ENCODE measurements at places on chromosomes 7 and 10. TPM values are rescaled to one million over a fixed set of nuclear protein-coding genes. Genes with fewer than 3 reads are reported as not detected.

Gene PNLIPRP1
- polyA plus RNA-seq: 0.81 TPM

Gene ACTL6B
- 0.25 TPM for polyA plus RNA-seq

Gene MBL2
- polyA plus RNA-seq: not detected

Gene NPC1L1
- polyA plus RNA-seq: 0.12 TPM

Gene ARL4A
- polyA plus RNA-seq: 37.3 TPM

Gene IPMK
- polyA plus RNA-seq: 4.0 TPM

Gene TMEM273
- 6.3 TPM for polyA plus RNA-seq

Gene GPER1
- 26.0 TPM for polyA plus RNA-seq

Gene MSMB
- polyA plus RNA-seq: not detected

Gene NFE2L3
- 2.2 TPM for polyA plus RNA-seq

Gene CTAGE8
- polyA plus RNA-seq: 6.0 TPM

Gene CALN1
- polyA plus RNA-seq: not detected

Gene BHLHA15
- 14.5 TPM for polyA plus RNA-seq

Gene CFAP46
- polyA plus RNA-seq: 0.50 TPM

DNA sequence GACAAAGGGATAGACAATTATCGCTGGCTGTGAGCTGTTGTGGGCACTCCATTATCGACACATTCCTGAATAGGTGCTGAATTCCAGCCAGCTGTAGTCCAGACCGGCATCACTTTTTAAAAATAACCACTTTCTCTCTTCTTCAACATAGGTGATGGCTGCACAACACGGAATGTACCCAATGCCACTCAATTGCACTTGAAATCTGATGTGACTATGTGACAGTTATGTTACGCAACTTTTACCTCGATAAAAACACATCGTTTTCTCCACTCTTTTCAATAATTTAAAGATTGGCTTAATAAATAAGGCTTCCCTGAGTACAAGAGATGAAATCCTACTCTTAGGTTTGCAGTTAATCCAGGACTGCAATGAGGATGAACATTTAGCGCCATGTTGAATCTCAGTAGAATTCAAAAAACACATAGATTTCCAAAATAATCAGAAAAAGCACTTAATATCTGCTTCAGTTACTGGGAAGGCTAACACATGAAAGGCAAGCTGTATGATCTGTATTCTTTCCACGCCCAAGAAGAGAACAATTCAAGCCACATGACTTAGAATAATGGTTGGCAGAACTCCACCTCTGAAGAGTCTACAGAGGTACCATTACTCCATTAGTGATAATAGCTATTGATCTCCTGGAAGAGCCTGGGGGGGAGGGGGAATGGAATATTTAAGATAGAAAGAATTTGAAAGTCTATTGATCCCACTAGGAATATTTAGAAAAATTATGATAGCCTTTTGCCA is 3.6 kb downstream of the YWHAG start:
- DNase-seq: no peak

- no peak for DNase-seq
These were observed 329.2 kb upstream of the LRGUK start for GRCh38 chr7:133797818-133798520.

- no peak for DNase-seq
These were observed 315.2 kb upstream of the GHITM start for GRCh38 chr10:83824099-83824498.

DNA sequence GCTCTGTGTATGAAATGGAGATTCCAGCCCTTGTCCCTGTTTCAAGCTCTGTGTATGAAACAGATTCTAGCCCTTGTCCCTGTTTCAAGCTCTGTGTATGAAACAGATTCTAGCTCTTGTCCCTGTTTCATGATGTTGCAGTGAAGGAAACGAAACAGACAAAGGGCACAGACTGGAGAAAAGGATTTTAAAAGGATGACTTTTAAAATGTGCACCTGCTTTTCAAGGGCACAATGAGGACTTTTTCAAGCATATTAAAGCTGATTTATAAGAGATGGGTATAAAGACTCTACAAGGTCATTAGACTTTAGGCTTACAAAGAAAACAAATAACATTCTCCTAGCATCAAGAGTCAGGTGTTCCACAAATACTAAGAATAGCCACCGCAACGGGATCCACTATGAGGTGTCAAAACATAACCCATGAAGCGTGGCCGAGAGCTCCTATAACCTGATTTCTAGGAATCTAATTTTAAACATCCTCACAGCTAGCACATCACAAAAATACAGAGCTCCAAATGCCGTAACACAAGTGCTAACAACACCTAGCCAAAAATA is 29.0 kb downstream of the DIP2C start:
- DNase-seq: no peak

DNA sequence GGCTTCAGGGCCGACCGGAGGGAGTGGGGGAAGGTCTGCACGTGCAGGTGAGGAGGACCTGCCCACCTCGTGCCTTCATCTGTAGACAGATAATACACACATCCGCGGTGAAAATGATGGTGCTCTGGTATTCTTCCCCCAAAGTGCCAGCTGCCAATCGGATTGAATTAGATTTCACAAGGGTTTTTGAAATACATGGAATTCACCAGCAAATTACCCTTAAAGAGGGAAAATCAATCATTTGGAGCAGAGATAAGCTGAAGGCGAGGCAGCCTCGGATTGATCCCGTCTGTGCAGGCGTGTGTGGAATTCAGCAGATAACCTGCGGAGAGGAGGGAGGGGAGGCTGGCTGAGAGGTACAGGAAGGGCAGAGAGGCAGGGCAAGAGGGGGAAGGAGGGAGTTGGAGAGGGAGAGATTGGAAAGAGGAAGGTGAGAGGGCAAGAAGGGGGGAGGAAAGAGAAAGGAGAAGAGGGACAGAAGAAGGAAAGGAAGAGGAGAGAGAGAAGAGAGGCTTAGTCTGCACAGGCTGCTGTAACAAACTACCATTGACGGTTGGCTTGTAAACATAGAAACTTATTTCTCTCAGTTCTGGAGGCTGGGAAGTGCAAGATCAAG is 84.2 kb downstream of the C10orf105 start:
- DNase-seq: no peak

DNA sequence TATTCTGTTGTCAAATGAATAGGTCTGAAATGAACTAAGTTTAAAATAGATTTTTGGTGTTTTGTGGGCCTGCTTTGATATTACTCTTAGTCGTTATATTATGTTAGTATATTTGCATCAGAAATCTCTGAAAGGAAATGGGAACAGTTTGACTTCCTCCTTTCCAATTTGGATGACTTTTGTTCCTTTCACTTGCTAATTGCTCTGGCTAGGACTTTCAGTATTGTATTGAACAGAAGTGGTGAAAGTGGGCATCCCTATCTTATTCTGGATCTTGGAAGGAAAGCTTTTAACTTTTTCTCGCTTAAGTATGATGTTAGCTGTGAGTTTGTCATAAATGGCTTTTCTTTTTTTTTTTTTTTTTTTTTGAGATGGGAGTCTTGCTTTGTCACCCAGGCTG is 273.6 kb upstream of the DKK1 start:
- DNase-seq: no peak

- DNase-seq: no peak
These were observed 42.1 kb upstream of the EMX2 start for GRCh38 chr10:117500456-117500855.

DNA sequence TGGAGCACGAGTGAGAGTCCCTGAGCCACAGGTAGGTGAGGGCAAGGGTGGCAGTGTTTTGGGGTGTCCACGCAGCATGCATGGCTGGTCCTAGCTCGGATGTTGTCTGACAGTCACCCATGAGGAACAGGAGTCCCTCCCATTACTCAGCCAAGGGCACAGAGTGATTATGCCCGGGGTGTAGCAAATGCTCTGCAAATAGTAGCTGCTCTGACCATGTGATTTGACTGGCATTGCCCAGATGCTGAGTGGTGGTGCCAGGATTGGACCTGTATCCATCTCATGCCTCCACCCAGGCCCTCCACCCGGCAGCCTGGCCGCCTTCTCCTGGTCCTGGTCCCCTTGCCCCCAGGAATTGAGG is 150.8 kb downstream of the GRK5 start:
- DNase-seq: peak; percentile 36

GRCh38 chr7:137741443-137741842 is 105.3 kb downstream of the DGKI start:
- no peak for DNase-seq

DNA sequence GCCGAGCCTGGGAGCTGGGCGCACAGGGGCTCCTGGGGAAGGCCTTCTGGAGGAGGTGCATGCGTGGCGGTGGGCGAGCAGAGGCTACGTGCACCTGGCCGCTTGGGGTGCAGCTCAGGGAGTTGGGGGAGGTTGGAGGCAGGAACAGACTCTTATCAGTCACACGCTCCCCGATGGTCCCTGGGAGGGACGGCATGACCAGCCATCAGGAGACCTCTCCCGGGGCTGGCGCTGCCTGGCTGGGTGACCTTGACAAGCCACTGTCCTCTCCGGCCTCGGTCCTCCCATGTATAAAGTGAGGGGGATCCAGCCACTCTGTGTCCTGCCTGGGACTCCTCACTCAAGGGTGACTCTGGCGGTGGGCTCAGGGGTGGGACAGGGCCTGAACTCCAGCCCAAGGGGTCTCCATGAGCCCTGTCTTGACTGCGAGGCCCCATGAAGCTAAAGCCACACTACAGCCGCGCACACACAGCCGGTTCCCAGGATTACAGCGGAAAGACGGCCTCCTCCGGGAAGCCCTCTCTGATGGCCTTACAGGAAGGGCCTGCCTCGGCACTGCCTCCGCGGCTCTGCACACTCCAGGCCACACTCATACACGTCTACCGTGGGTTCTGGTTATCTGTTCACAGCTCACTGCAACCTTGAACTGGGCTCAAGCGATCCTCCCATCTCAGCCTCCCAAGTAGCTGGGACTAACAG is 2.3 kb downstream of the TMEM184A start:
- peak; percentile 9 for DNase-seq

- DNase-seq: no peak
These were observed 167.8 kb downstream of the USP6NL start for GRCh38 chr10:11443468-11444154.

GRCh38 chr7:5708271-5708670 is 73.2 kb downstream of the RNF216 start:
- no peak for DNase-seq

- DNase-seq: no peak
These were observed 173.9 kb upstream of the NPY start for GRCh38 chr7:24110056-24110455.

GRCh38 chr10:110643035-110643652 is 992 bp upstream of the RBM20 start:
- peak; percentile 46 for DNase-seq

- peak; percentile 16 for DNase-seq
These were observed 76.1 kb upstream of the ZEB1 start for GRCh38 chr10:31242902-31243301.

GRCh38 chr7:33601884-33602283 is 303.5 kb upstream of the BMPER start:
- DNase-seq: no peak

DNA sequence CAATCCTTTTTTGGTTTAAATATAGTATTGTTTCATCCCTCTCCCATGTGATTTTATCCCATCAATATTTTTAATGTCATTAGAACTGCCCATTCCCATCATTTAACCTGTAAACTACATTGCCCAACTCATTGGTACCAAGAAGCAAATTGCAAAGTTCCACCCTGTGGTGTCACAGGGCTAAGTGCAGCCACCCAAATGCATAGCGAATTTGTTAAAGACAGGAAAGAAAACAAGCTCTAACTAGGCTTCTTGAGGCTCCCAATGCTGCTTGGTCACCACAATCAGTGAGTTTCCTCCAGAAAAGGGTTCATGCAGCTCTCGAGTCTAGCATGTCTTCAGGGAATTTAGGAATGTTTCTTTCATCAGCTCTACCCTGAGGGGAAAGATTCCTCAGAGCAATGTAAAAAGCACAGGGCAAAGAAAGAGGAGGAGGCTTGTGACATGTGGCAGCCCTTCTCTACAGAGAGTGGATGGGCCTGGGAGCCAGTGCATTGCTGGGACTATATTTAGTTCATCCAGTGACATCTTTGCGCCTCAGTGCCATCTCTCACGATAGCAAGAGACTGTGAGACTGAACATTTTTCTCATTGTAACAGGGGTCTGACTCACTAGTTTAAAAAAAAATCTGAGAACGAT is 58.1 kb downstream of the CAV1 start:
- no peak for DNase-seq

DNA sequence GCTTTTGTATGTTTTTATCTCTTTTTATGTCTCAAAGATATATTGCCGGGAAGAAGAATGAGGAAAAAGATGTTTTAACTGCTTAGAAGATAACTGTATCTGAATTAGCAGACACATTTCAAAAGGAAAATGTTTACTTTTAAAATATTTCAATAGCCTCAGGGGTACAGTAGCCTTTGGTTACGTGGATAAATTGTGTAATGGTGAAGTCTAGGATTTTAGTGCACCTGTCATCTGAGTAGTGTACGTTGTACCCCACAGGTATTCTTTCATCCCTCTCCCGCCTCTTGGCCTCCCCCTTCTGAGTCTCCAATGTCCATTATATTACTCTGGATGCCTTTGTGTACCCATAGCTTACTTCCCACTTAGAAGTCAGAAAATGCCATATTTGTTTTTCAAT is 222.1 kb downstream of the FANK1 start:
- DNase-seq: no peak

DNA sequence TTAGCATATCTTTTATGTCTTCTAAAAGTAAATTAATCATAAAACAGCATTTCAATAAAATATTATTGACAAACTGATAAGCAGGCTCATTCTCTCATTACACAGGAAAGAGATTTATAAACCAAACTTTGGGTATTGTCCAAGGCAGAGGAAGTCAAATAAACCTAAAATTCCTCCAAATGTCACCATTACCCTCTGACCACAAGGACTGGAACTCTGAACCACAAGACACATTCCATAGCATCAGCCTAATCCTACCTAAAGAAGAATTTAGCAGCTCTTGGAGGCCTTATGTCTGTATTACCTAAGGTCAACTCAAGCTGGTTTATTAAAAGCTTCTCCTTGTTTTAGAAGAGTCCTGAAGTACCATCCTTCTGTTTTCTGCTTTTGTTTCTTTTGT is 82.4 kb upstream of the SLC13A1 start:
- DNase-seq: no peak

DNA sequence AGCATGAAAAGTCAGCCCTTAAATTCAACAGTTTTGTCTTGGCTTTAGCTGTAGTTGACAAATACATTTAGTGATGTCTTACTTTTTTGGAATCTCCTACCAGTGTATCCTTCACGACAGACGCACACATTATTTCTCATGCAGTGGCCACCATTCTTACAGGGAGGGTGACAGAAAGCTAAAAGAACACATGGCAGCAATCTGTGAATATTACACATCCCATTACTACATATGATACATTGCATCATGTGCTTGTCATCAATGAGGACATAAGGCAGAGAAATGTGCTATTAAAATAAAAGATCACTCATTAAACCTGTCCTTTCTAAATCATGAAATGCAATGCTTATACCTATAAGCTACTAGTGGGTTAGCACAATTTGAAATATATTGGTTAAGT is 66.6 kb downstream of the VWDE start:
- no peak for DNase-seq

GRCh38 chr10:116912162-116912561 is 62.9 kb downstream of the ENO4 start:
- no peak for DNase-seq

GRCh38 chr7:11232462-11232861 is 258.8 kb downstream of the PHF14 start:
- no peak for DNase-seq

- DNase-seq: no peak
These were observed 122.0 kb downstream of the TEX36 start for GRCh38 chr10:125560947-125561346.

- DNase-seq: no peak
These were observed 39.4 kb downstream of the ABLIM1 start for GRCh38 chr10:114618722-114619121.

GRCh38 chr7:96173781-96174180 is 148.1 kb downstream of the SLC25A13 start:
- DNase-seq: no peak

- no peak for DNase-seq
These were observed 24.5 kb downstream of the TMEM209 start for GRCh38 chr7:130180571-130181262.

GRCh38 chr10:43172645-43173044 is 34.4 kb downstream of the CSGALNACT2 start:
- DNase-seq: no peak

All from stomach (tissue), 19 donors.